CD4-positive, alpha-beta T cell treated with Interleukin-6 for 4 hours (primary cell): ENCODE measurements at places on chromosomes 13 and 19.

- DNase-seq, result no peak
Measured at GRCh38 chr19:44346556-44346955, 9.9 kb downstream of the ZNF112 start.

DNA sequence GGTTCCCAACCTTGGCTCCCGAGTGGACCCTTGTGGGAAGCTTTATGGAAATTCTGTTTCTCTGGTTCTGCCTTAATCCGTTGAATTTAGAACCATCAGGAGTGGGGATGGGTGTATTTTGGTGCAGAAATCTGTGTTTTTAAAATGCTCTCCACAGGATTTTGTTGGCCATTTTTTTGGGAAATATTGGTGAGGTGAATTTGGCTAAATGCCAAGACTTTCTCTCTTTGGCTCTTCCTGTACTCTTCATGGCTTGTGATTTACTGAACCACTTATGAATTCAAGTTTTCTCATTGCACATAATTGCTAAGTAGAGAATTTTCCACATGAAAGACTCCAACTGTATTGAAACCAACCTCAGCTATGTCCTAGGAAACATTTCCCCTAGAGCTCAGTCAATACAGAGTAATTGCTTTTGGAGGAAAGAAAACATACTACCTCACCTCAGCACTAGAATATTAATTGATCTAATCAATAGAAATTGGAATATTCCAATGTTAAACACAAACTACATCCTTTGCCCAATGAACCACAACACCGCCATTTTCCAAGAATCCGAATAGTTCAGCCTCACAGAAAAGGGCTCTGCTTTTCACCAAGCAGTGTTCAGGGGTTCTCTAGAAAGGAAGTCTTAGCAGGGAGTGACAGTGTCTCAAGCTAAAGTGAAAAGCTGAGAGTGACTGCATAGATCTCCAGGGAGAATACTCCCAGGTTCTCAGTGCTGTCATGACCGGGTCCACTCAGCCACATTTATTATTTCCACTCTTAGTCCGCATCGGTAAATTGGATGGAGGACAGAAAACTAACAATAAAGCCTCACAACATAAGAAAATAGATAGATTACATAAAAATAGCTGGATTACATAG is 60.3 kb downstream of the ERCC5 start:
- DNase-seq, result no peak

DNA sequence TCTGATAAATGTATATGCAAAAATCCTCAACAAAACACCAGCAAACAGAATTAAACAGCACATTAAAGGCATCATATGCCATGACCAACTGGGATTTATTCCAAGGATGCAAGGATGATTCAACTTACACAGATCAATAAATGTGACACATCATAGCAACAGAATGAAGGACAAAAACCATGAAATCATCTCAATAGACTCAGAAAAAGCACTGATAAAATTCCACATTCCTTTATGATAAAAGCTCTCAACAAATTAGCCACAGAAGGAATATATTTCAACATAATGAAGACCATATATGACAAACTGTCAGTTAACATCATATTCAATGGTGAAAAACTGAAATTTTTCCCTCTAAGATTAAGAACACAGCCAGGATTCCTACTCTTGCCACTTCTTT is 691.6 kb downstream of the DIAPH3 start:
- DNase-seq, result no peak

DNA sequence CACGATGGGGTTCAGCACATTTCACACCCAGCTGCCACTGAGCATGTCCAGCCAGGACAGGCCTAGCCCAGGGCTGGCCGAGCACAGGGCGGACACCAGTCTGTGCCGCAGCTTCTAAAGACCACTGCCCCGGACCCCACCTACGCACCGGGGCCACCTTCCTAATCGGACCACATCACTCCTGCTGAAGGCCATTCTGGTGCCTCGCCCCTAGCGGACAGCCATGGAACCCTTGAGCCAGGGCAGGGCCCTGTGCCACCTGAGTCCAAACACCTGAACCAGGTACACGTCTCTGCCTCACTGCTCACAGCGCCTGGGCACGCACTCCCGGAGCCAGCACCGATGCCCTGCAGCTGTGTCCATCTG is 8.4 kb upstream of the C13orf46 start:
- DNase-seq, result no peak

DNA sequence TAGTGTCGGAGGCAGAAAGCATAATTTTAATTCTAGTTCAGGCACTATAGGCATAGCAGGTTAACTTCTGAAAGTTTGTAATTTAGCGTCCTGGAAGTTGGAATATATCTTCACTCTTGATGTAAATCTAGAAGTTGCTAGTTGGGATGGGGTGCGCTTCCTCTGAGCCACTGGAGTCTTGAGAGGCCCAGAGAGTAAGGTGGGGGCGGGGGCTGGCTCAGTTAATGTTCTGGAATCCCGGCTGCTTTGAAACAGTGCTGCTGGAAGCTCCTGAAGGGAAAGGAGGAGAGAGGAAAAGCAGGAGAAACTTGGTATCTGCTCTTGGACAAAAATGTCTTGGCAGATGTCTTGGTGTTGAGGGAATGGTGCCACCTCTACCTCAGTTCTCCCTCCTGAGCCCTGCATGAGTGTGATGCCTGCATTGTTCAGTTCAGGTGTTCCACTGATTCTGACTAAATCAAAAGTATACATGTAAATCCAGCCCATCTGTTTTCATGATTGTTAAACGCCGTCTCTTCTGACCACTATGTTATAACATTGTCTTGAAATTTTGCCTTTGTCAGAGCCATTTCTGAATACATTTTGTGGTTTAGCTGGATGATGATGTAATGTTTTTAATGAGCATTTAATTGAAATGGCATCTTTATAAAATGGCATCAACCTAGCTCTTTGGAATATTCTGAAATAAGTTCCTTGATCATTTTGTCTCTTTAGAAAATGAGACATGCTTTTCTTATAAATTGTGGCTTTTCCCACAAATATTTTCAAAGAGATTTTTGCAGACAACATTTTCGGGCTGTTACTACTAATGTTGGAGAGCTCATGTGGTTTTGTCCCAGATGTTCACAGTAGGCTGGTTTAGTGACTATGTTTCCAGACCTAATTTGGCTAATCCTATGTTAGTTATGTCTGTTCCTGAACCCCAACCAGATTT is 202.7 kb downstream of the SHISA2 start:
- no peak for DNase-seq
